GM23248 (cell line): ENCODE measurements at places on chromosomes 12 and 14.

DNA sequence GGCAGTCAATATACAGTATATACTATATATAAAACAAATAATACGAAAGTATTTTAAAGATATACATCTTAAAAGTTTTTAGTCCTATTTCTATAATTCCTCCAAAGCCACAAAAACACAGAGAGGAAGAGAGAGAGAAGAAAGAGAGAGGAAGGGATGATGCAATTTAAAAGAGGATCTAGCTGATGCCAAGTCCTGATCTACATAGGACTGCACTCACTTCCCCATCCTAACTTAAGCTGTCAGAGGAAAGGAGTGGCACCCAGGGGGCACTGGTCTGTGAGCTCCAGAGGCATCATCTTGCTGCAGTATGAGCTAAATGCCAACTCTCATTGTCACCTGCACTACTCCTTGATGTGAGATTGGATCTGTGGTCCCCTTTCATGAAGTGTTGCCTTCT lies 95.8 kb downstream of the C12orf42 start:
- H3K36me3 ChIP-seq, result no peaks in the 10 kb centered on the region
- no peaks in the 10 kb centered on the region for H3K27me3 ChIP-seq
- DNase-seq, result no peak
- H3K4me1 ChIP-seq, result no peaks in the 10 kb centered on the region
- H3K4me3 ChIP-seq, result no peak overlapping the region

DNA sequence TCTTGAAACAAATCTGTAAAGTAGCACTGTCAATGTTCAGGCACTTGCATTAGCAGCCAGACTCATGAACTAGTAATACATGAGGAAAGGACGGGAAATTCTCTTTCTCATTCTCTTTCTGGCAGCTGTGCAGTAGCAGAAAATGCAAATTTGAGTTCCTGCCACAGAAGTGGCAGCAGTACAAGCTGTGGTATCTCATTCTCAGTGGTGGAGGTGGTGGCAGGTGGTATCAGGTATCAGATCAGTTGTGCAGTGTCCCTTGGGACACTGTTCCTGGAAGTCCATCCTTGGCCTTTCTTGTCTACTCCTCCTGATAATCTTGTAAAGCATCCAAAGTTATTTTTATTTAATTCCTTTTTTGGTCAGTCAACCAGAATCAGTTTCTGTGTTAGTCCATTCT lies 103.0 kb downstream of the C12orf42 start:
- no peak overlapping the region for H3K27ac ChIP-seq
- DNase-seq, result no peak
- no peak overlapping the region for H3K4me3 ChIP-seq
- H3K4me1 ChIP-seq, result no peaks in the 10 kb centered on the region
- no peaks in the 10 kb centered on the region for H3K27me3 ChIP-seq

GRCh38 chr12:67720351-67720856 lies 71.9 kb downstream of the DYRK2 start:
- no peak overlapping the region for H3K27ac ChIP-seq
- no peaks in the 10 kb centered on the region for H3K36me3 ChIP-seq
- H3K4me1 ChIP-seq, result peaks cover 14% of the 10 kb centered on the region
- H3K4me3 ChIP-seq, result no peak overlapping the region
- peak; percentile 35 for DNase-seq

GRCh38 chr14:65976761-65977404 lies 509.3 kb upstream of the CCDC196 start:
- DNase-seq, result peak; percentile 31
- no peak overlapping the region for H3K4me3 ChIP-seq
- peaks cover 17% of the 10 kb centered on the region for H3K4me1 ChIP-seq
- no peaks in the 10 kb centered on the region for H3K36me3 ChIP-seq
- H3K27ac ChIP-seq, result no peak overlapping the region

- no peaks in the 10 kb centered on the region for H3K36me3 ChIP-seq
- H3K27ac ChIP-seq, result no peak overlapping the region
- peaks cover 21% of the 10 kb centered on the region; the same call in 1 of the 2 replicates for H3K27me3 ChIP-seq
- H3K4me1 ChIP-seq, result no peaks in the 10 kb centered on the region
- no peak overlapping the region for H3K4me3 ChIP-seq
Measured at GRCh38 chr12:9049520-9050133, 60.3 kb downstream of the KLRG1 start.
